ENCODE measurements at places on chromosomes 7 and 10.

GRCh38 chr10:119205894-119206602 lies 1.3 kb upstream of the GRK5 start:
- no peak for DNase-seq

DNA sequence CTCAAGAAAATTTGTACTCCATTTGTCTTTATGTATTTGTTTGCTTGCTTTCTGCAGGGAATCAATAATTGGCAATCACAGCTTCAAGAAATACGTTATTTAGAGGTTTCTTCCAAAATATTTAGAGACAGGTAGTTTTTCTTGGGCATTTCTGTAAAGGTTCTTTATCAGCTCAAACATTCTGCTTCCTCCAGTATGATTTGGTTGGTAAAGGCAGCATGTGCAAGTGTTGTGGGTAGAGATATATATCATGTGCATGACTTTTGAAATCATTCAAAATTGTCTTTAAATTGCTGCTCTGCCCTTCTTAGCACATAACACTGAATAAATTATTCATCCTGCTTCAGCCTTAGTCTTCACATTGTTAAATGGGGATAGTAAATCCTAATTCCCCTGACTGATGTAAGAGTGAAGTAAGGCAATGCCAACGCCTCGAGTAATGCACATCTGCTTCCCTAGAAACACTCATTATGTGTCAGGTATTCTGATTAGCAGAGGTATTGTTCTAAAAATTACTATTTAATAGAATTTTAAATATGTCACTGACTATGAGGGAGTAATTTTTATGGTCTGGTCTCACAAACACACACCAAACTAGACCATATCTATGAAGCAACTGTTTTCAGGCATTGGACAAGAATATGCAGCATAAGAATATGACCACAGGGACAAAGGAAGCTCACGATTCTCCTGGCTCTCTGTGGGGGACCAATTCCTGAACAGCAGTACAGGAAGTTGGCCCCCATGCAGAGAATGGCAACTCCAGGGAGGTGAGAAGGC lies 77.3 kb upstream of the AKR1E2 start:
- DNase-seq = no peak

DNA sequence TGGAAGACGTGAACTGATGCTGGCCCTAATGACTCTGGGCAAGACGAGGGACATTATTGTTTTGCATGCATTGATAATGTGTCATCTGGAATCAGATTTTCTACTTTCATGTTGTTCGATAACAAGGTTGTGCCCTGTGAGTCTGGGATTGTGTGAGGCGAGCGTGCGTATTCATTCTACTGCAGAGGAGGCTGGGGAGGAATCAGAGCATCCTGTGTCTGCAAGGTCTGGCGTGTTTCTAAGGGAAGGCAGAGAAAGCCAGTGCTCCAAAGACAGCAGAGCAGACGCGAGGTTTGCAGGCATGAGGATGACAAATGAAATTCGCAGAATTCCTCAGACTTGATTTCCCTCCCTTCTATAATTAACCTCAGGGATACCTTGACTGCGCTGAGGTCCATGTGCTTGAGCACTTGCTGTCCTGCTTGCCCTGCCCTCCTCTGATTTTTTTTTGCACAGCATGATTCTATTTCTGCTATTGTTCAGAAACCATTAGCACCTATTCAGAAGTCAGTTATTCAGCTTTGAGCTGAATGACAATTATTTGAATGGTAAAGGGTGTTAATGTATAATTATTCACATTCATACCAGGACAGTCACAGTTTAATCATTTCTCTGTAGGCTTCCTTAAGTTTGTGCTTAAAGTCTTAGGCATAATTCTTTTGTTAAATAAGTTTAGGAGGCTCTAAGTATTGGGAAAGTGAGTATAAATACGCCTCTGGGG lies 233.6 kb downstream of the EBF3 start:
- DNase-seq = no peak

DNA sequence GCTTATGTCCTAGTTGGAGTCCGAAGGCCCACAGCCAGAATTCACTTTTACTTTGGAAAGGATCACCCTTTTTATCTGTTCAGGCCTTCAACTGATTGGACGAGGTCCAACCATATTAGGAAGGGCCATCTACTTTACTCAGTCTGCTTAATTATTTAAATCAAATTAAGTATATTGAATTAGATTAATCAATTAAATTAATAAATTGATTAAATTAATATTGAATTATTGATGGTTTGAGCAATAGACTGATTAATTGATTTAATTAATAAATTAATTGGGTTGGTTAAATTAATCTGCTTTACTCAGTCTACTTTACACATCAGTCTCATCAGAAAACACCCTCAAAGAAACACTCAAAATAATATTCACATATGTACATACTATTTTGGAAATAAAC lies 816.9 kb upstream of the POT1 start:
- no peak for DNase-seq

- no peak for DNase-seq
Measured at GRCh38 chr10:517241-517830, 172.1 kb downstream of the DIP2C start.

DNA sequence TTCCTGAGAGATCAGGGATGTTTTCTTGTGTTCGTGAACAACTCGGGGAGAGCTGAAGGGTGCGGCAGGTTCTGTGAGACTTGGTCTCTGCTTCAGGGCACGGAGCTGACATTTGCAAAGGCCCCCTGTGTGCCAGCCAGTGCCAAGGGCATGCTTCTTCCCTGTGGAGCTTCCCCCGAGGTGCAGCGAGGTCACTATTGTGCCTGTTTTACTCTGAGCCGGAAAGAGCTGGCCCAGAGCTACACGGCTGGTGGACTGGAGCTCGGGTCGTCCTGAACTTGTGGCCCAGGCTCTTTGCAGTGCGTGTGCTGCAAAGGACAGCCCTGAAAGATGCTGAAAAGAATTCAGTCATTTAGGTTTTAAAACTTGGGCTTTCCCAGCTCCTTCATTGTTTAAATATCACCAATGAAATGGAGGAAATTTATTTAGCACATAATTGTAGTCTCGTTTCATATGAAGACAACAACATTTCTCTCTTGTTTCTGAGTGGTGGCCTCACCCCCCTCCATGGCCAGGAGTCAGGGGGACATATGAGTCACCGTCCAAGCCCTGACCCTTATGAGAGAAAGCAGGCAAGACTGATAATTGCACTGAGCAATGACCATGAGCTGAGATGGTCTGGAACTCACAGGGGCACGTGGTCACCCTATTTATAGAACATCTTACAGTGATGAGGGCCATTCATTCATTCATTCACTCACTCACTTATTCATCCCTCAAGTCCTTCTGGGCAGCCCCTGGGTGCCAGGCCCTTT lies 102.6 kb downstream of the PTPRE start:
- no peak for DNase-seq

DNA sequence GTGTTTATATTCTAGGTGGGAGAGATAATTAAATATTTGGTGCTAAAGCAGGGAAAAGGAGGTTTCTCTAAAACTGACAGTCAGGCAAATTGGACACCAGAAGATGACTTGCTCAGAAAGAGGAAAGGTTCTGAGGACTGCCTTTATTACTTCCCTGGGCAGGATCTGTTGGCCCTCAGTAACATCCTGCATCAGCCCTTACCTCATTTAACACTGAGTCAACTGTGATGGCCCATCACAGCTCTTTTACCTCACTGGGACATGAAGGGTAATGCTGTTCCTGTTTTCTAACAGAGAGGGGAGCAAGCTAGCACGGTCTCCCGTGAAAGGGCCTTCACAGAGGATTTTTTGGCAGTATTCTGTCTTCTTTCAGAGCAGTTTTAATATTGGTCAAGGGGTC lies 12.0 kb downstream of the PPP1R17 start:
- DNase-seq = no peak

Measured in stimulated activated CD4-positive, alpha-beta T cell treated with anti-CD3 and anti-CD28 coated beads, Interleukin-2, amount 100 ng/mL, for 4 hours (primary cell).